ENCODE measurements at places on chromosomes 5 and 9.

DNA sequence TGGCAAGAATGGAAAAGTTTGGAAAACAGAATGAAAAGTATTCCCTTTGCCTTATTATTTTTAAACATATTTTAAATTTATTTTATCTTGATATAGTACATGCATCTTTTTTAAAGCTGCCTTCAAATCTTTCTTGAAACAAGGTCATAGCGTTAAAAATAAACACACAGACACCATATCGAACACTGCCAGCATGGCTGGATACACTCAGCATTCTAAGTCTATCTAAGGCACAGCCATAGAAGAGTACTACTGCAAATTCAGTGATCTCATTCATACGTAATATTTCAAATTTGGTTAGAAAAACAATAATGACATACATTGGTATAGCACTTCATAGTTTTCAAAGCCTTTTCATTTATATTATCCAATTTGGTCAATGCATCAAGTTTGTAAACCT is 57.5 kb downstream of the EPB41L4B start:
- no peak for DNase-seq

GRCh38 chr9:35844628-35845270 is 15.7 kb downstream of the TMEM8B start:
- DNase-seq, result peak; percentile 91

GRCh38 chr5:2515180-2515764 is 236.2 kb downstream of the IRX2 start:
- no peak for DNase-seq

DNA sequence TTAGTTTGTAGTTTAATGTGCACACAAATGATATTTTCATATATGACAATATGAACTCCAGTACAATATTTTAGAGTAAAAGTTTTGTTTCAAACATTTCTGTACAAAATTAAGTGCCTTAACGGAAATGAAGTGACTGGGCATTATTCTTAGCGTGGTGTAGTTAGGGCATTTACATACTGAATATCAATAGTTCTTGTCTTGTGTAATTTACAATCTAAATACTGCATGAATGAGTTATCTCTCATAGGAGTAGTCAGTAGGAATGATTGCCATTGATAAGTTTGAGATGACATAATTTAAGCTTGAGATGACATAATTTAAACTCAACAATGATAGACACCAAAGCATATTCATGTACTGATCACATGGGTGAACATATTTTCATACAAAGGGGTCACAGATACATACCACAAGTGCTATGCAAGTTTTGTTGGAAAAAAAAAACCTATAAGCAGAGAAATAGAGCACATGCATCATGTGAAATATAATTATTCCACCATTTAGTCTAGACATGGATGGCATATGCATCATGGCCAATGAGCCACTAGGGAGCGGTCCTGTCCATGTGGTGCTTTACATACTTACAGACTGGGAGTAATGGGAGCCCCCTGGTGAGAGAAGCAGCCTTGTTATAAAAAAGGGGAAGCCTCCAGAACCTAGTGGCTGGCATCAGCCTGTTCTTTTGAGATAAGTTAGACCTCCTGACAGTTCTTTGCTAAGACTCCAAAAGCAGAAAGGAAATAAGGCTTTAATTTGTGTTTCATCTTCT is 1523.9 kb downstream of the MAT2B start:
- peak; percentile 86 for DNase-seq

DNA sequence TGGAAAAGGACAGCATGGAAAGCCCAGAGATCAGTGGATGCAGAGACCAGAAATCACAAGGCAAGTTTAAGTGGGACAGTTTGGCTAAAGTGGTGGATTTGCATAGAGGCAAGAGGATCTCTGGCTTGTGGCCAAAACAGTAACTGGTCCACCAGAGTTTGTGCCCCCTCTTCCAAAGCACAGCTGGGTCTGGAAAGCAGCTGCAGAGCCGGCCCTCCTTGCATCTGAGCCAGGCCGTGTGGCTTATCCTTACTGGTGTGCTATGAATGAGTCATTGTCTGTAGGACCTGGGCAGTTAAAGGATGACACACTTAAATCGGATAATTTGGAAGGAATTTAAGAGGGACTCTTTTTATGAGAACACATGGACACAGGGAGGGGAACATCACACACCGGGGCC is 146.6 kb downstream of the PIP5K1B start:
- DNase-seq, result no peak

- no peak for DNase-seq
These were observed 108.7 kb upstream of the MPDZ start for GRCh38 chr9:13388157-13388556.

GRCh38 chr5:35876922-35877321 is 20.2 kb downstream of the IL7R start:
- no peak for DNase-seq

GRCh38 chr5:79464695-79465332 is 49.1 kb downstream of the HOMER1 start:
- DNase-seq, result peak; percentile 43

- no peak for DNase-seq
These were observed 32.3 kb upstream of the C9orf40 start for GRCh38 chr9:74985041-74985440.

- DNase-seq, result no peak
These were observed 98.5 kb downstream of the EBF1 start for GRCh38 chr5:159001247-159001646.

DNA sequence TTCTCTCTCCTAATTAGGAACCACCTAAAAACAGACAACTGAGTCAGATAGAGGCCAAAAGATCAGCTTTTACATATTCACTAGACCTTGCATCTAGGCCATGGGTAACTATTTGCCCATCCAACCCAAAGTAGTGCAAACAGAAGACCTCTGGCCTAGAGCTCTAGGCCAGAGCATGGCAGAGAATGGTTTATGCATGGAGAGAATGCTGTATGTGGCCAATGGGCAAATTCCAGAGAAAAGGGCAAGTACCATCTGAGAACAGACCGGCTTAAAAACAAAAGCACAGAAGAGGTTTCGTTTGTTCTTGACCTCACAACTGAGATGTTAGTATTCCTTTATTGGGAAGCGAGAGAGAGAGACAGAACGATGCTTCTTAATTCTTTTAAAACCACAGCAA is 151.7 kb upstream of the RFX3 start:
- no peak for DNase-seq

Data from KBM-7 (cell line).